ENCODE measurements at places on chromosomes 7 and 10. TPM values are rescaled to one million over a fixed set of nuclear protein-coding genes. Genes with fewer than 3 reads are reported as not detected.

Gene AS3MT
- total RNA-seq, result 5.8 TPM

GRCh38 chr10:89591111-89591795 lies 53.8 kb downstream of the PANK1 start:
- DNase-seq, result no peak

DNA sequence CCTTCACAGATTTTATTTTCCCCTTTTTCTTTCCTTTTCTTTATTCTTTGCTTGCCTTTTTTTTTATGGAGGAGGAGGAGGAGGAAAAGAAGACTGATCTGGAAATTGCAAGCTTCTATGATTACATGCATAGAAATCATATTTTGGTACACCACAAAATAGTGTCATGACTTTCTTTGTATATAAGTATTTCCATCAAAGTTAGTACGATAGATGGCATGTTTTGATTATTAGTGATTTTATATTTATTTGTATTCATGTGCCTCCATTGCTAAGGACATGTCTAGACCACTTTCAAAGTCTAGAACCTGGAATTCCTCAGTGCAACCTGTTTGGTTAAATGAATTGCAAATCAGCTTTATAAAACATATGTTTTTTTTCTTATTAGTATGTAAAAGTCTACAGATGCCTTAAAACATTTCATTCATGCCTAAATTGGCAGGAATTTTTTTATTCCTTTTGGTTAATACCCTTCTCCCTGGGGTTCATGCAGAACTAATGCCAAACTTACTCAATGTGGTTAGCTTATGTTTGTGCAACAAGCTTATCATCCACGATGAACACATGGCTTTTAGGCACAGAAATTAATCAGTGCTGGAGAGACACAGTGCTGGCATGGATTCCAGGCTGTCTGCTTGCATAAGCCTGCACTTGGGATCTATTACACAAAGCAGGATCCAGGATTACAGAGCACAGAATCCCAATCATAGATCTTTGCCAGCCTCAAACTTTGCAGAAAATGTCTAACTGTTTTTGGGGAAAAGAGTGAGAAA lies 213.1 kb downstream of the CHRM2 start:
- DNase-seq, result peak; percentile 71

- DNase-seq, result no peak
These were observed 290.3 kb downstream of the GATA3 start for GRCh38 chr10:8344756-8345155.

- no peak for DNase-seq
These were observed 176.2 kb downstream of the PTEN start for GRCh38 chr10:88039496-88040200.

DNA sequence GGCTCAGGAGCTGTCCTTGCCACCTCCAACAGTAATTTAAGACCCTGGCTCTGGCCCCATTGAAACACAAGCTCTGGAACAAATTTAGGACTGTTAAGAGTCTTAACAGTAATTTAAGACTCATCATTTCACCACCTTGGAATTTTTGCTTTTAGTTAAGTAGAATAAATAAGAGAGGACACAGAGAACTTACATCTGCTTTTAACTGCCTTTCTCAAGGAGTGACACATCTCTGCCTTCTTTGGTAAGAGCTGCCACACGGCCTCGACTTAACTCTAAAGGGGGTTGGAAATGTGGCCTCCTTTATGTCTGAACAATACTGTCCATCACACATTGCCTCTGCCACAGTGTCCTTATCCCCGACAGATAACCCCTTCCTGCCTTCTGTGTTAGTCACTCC lies 77.9 kb downstream of the HERPUD2 start:
- no peak for DNase-seq

DNA sequence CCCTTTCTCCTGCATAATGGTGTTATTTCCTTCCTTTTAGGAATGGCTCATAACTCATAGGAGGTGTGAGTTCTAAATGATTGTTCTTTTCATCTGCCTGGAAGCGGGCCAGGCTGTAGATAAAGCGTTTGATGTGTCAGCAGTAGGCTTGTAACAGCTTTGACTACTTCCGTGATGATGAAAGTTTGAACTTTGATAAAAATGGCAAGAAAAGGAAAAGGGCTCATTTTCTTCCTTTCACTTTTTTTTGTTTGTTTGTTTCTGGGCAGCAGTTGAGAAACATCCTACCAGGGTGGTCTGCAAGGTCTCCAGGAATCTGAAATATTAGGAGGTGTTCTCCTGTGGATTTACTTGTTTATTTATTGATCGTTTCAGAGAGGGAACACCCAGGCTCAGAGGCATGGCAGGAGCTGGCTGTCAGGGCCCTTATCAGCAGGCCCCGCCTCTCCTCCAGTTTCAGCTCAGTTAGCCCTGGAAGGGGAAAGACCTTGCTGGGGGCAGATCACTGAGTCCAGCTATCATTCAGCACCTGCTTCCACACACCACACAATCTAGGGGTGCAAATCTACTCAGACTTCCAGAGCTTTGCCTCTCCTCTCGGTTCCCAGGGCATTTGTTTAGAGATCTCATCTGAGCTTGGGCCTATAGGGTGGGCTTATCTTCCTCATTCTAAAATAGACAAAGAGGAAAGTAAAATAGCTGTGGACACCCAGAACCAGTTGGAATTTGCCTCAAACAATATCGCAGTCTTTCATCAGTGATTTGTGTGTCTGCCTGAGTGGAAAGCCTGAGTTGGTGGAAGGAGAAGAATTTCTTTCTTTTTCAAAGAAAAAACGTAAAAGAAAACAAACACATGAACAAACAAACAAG lies 130.9 kb downstream of the BMPER start:
- peak; percentile 95 for DNase-seq

DNA sequence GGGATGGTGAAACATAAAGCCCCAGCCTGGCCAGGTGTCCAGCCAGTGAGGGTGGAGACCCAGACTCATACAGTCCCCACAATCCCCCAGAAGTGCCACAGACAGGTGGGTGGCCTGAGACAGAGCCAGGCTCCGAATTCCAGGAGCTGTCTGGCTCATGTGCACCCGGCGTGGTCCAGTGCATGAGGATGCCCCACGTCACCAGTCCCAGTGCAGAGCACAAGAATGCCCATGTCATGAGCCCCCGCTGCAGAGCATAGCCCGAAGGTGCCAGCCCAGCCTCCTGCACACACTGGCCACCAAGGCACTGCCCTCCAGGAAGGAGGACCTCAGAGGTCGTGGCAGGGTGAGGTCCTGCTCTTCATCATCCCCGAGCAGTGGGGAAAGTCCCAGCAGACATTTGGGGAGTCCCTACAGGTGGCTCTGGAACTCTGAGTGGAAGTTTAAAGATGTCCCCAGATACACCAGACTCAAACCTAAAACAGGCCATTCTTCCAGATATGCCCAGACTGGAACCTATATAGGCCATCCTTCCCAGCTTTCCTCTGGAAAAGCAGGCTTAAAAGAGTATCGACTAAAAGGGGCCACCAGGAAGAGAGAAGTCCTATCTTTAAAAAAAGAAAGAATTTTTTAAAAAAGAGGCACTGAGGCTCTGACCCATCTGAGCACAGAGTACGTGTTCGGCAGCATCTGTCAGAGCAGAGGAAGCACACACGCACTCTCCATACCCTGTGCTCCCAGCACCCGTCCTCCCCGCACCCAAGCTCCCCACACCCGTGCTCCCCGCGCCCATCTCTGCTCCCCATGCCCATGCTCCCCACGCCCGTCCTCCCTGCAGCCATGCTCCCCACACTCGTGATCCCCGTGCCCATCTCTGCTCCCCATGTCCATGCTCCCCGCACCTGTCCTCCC lies 11.5 kb downstream of the DIP2C start:
- no peak for DNase-seq

Gene CPSF4
- total RNA-seq, result 18.3 TPM

DNA sequence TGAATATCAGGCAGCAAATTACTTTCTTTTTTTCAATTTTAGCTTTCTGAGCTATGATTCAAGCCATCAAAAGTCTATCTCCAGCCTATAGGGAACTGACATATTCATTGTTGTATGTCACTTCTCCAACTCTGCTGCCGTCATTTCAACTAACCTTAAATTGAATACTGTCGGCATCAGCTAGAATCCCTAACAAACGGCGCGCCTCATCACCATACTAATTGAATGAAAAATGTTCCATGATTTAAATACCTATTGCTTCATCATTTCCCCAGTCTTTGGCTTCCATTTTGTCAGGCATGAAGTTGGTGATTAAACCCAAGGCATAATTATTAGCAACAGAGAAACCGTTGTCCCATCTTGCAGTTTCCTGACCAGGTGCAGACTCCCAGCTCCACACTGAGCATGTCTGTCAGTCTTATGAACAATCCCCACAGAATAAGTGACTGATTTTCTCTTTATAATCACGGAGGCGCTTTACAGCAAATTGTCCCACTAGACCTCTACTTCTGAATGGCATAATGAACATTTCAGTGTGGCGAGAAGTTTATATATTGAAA lies 83.5 kb upstream of the NPY start:
- no peak for DNase-seq

GRCh38 chr10:77932016-77932715 lies 5.6 kb upstream of the DLG5 start:
- DNase-seq, result no peak

DNA sequence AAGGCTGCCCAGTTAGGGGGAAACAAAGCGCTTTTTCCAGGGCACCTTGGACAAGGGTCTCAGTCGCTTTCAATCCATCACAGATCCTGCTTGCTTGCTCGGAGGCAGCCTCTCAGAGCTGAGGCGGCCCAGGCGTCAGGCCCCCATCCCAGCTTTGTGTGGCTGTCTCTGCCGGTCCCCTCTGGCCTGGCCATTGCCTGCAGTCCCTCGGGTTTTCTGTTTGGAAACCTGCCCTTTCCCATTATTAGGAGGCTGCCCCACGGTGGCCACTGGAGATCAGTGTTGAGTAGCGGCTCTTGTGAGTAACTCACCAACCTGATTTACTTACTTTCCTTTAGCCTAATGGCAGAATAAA lies 216.1 kb downstream of the GLRX3 start:
- DNase-seq, result no peak

Gene CYP3A4
- total RNA-seq, result 0.37 TPM

DNA sequence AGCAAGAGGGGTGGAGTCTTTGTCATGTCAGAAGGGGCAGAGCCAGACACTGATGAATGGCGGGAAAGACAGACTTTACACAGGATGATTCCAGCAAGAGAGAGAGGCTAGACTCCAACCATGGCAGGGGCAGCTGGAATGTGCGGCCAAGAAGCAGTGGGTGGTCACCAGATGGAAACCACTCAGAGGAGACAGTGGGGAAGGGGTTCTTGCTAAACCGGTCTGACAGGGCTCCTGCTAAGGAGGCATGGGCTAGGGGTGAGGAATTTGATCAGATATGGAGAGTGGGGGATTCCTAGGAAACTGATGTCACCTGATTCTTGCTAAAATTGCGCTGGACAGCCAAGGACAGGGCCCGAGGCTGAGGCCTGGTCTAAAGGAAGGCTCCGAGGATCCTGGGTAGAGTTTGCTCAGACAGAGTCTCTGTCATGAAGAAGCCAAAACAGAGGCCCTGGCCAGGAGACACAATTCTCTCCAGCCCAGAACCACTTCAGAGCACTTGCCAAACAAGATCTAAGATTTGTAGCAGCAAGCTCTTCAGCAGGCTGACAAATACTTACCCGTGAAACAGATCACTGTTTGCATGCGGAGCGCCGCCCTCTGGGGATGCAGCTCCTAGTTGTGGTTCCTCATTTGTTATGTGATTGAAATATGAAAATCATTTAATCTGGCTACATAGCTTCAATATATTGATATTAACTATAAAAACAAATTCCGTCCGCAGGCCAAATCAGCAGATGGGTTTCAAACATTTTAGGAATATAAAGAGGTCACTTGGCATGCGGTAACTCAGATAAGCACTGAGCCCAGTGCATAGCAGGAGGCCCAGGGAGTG lies 377.0 kb downstream of the TCERG1L start:
- peak; percentile 64 for DNase-seq

DNA sequence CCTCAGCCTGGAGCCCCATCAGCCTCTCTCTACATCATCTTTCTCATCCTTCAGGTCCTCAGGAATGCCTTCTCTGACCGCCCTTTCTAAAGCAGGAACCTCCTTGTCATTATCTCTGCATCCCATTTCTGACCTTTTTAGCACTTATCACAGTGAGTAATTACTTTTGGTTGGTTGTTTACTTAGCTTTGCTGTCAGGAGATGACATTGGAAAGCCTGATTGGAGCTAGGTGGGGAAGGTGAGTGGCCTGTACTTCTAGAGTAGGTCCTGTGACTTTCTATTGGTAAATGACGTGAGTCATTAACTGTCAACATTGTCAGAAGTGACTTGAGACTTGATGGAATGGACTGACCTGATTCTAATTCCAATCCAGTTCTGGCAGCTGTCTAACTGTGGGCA lies 9.3 kb upstream of the SLC25A13 start:
- no peak for DNase-seq

GRCh38 chr7:141045126-141045841 lies 28.6 kb upstream of the TMEM178B start:
- DNase-seq, result no peak

DNA sequence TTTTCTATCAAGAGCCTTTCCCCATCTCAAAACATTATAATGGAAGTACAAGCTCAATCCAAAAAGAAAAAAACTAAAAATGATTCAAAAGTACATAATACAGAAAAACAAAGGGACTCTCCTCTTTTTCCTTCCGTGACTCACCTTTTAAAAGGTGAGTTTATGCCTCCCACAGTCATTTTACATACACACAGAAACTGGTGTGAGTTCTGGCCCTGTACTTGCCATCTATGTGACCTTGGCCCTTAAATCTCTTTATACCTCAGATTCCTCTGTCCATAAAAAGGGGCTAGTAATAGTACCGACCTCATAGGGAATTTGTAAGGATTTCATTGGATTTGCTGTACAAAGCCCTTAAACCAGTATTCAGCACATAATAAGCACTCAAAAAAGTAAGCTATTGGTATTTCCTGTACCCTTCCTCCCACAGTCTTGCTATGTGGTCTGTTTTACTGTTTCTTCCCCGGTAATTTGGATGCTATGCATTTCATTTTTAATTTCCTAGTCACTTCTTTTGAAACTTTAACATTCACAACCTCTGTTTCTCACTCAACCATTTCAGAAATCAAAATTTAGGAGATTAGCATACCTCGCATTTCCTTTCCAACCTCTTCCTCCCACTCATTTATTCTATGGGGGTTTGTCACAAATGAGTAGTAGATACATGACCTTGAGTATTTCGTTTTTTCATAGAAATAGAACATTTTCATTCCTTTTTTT lies 39.0 kb downstream of the STK17A start:
- DNase-seq, result no peak

DNA sequence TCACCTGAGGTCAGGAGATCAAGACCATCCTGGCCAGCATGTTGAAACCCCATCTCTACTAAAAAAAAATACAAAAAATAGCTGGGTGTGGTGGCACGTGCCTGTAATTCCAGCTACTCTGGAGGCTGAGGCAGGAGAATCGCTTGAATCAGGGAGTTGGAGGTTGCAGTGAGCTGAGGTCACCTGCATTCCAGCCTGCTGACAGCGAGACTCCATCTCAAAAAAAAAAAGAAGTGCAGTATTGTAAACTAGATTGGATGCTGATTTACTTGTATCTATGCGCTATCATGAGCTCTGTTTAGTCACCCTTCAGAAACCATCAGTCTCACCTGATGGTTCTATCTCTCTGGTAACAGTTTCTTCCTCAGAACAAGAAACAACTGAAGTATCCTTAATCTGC lies 13.8 kb downstream of the ZSCAN21 start:
- no peak for DNase-seq

- DNase-seq, result no peak
These were observed 7.8 kb upstream of the ZYX start for GRCh38 chr7:143373255-143373794.

Gene CHST15
- total RNA-seq, result 42.6 TPM

Gene NAPEPLD
- 12.9 TPM for total RNA-seq
